ENCODE measurements at places on chromosomes 4 and X.

DNA sequence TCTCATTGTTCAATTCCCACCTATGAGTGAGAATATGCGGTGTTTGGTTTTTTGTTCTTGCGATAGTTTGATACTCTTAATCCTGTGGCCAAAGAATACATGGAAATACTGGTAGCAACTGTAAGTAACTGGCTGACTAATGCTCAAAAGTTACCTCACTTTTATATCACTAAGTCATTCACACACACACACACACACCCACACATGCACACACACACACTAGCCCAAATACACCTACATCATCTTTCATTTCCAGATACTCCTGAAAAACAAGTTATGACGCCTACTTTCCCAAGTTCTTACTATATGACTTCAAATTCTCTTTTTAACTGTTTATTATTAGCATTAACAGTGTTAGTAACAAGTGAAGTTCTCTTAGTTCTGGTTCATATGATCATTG is 101.3 kb downstream of the DCHS2 start:
- peak; percentile 5 for DNase-seq

GRCh38 chrX:155966876-155967275 is 30.6 kb upstream of the IL9R start:
- DNase-seq = peak; percentile 45

DNA sequence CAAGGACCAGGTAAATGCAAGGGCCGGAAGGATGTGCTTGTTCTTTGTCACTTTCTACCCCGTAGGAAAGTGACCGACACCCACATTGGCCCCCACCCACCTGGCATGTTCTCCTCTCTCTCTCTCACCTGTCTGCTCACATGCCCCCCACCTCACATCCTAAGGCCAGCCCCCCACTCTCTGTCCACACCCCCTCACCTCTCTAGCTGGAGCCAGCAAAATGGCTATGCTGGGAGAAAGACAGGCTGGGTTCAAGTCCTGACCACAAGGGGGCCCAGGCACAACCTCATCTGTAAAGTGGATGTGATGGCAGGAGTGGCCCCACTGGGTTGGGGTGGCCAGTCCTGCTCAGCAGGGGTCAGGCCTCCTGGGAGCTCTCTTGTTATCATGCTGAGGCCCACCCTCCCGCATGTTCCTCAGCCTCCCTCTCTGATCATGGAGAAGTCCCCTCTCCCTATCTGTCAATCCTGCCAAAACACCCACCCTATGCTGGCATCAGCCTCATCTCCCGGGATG is 1.7 kb upstream of the PPP2R2C start:
- no peak for DNase-seq

DNA sequence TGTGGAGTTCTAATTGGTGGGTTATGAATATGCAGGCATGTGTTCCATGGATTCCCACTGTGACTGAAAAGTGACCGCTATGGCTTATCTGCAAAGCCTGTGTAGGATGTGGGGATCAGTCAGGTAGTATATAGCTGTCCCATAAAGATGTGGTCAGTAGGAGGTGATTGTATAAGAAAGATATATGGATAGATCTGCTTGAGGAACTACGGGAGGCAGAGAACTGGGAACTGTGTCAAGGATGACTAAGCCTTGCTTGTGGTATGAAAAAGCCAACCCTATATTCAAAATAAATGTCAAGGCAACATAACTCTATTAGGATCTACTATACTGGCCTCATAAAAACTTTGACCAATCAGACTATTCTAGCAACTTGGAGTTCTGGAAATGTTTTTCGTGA is 185.2 kb downstream of the KLHL4 start:
- DNase-seq = peak; percentile 19

GRCh38 chr4:60366661-60367060 is 833.5 kb upstream of the ADGRL3 start:
- no peak for DNase-seq

GRCh38 chr4:84651499-84651898 is 68.6 kb downstream of the CDS1 start:
- no peak for DNase-seq

DNA sequence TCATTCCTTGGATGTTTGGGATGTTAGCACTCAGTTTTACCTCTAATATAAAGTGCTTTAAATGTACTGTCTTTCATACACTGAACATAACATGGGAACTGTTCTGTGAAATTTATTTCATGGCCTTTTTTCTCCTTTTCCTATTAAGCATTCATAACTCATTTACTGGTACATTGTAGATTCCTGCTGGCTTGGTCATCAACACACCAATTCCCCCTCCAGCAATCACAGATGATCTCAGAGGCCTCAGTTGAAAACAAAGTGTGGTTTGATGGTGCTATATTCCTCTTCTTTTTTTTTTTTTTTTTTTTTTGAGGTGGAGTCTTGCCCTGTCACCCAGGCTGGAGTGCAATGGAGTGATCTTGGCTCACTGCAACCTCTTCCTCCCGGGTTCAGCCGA is 61.9 kb upstream of the FAM47B start:
- DNase-seq = peak; percentile 78

- DNase-seq = peak; percentile 25
Measured at GRCh38 chr4:186727169-186727976, 3.7 kb upstream of the FAT1 start.

DNA sequence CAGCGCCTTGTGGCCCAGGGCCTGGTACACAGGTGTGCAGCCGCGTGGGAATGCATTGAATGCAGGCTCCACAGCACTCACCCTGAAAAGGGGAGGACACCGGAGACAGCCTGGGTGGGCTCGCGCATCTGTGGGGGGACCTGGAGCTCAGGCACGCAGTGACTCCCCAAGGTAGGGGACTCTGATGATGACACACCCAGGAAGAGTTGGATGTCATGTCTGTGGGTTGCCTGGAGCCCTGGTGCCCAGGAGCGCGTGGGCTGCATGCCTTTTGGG is 32.7 kb upstream of the HTRA3 start:
- no peak for DNase-seq

GRCh38 chr4:3391422-3391821 is 50.3 kb upstream of the HGFAC start:
- DNase-seq = no peak

- no peak for DNase-seq
Measured at GRCh38 chrX:93637591-93637990, 35.8 kb downstream of the NAP1L3 start.

- peak; percentile 49 for DNase-seq
Measured at GRCh38 chr4:26135331-26135730, 185.5 kb upstream of the RBPJ start.

DNA sequence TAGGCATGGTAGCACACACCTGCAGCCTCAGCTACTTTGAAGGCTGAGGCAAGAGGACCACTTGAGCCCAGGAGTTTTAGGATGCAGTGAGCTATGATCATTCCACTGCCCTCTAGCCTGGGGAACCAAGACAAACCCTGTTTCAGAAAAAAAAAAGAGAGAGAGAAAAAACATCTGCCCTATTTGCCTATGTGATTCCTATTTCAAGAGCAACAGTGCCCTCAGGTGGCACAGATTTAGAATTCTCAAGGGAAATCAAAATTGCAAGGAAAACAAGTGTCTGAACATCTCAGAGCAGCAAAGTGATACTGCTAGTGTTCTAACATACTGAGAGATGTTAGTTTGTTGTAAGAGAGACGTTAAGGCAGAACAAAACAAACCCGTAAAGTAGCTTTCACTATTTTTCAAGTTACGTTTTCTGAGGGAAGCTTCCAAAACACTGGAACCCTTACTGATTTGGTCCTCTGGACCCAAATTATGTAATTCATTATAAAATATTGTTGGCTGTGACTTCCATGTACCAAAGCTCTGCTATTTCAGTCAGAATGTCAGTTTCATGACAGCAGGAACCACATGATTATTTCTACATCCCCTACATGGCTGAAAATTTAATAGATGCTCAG is 7.9 kb downstream of the BDH2 start:
- peak; percentile 73 for DNase-seq

GRCh38 chr4:15725608-15726007 is 22.7 kb downstream of the BST1 start:
- DNase-seq = peak; percentile 16

DNA sequence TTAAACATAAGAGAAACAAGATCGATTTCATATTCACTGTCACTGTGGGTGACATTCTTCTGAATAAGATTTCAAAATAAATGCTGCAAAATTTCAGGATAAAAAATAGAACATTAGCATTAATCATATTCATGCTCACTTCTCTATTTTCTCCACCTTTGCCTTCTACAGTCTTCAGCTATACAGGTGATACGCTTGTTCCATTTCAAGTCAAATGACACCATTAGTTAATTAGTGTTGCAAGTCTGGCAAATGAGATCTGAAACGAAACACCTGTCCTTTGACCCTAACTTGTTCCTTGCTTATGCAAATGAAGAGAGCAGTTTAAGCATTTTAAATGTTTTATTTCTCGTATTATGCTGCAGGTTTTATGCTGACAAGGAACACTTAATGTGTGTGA is 667.5 kb upstream of the MAGEB2 start:
- no peak for DNase-seq
